ENCODE measurements at places on chromosomes 3 and 15.

- DNase-seq, result no peak
Measured at GRCh38 chr3:175346573-175347356, 487.6 kb downstream of the NAALADL2 start.

GRCh38 chr15:80217327-80217900 lies 34.6 kb downstream of the CTXND1 start:
- DNase-seq, result no peak

GRCh38 chr3:11434563-11435096 lies 162.4 kb downstream of the ATG7 start:
- no peak for DNase-seq

DNA sequence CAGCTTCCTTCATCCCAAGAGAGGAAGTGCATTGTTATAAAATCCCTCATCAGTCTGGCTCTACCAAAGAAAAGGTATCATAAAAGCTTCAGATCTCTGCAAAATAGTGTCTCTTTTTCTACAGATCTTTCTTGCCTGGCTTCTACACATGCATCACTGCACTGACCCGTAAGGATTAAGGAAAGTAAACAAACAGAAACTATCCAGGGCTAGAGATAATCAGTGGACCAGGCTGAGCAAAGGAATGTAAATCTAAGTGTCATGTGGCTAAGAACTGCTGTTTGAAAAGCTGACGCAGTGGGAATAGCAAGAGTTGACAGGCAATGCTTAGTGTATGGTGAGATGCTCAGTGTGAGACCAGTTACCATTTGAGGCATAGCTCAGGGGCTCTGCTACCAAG lies 339.7 kb downstream of the IL5RA start:
- no peak for DNase-seq

- no peak for DNase-seq
Measured at GRCh38 chr3:150697646-150698045, 6.1 kb downstream of the ERICH6 start.

GRCh38 chr3:52429031-52429430 lies 15.9 kb downstream of the SEMA3G start:
- no peak for DNase-seq

DNA sequence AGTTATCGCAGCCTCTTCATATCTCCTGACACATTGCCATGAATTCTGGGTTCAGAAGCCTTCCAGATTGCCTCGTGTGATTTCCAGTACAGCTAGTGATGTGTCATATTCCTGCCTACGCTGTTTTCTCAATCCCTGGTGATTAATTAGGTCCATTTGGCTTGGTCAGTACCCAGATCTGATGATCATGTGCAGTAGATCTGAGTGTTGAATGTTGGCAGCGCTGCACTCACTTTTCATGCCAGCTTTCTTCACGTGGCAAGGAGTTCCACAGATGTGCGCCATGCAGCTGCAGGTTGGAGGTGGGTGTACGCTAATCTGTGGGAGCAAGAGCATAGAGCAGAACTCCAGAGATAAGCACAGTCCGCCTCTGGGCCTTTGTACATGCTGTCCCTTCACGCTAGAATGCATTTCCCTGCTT lies 86.9 kb upstream of the COL6A5 start:
- no peak for DNase-seq

DNA sequence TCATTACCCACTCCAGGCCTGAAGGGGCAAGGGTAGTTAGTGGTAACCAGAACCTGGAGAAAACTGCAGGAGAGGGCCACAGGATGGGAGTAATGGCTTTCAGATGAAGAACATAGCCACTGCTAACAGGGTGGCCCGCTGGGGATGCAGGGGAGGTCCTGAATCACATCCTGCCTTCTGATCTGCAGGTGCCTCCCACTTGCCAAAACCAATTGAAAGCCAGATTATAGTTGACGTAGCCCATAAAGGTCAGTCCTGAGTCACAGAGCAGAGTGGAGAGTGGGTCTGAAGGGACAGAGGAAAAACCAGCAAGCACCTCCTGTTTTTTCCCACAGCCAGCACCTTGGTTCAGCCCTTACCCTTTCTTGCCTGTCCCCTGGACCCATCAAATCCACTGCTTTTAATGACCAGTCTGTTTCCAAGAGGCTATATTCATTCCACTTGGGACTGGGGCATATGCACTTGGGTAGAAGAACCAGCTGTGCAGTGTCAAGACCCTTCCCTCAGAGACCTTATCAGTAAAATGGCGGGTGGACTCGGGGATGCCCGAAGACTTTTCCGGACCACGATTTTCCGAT lies 646 bp upstream of the SLC35G2 start:
- DNase-seq, result peak; percentile 65

GRCh38 chr3:126058666-126059065 lies 25.3 kb downstream of the SLC41A3 start:
- DNase-seq, result no peak

DNA sequence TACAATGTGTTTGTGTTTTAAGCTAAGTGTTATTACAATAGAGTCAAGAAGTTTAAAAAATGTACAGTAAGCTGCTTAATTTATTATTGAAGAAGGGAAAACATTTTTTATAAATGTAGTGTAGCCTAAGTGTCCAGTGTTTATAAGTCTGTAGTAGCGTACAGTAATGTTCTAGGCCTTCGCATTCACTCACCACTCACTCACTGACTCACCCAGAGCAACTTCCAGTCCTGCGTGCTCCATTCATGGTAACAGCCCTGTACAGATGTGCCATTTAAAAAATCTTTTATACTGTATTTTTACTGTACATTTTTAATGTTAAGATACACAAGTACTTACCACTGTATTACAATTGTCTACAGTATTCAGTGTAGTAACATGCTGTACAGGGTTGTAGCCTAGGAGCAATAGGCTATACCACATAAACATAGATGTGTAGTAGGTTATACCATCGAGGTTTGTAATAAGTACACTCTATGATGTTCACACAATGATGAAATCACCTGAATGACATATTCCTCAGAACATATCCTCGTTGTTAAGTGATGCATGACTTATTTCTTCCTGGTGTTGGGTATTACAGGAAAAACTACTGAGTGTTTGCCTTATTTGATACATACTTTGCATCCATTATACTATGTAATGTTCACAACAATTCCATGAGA lies 156.6 kb upstream of the NUDT16 start:
- no peak for DNase-seq

GRCh38 chr3:86788371-86788770 lies 202.6 kb downstream of the VGLL3 start:
- DNase-seq, result no peak

- DNase-seq, result no peak
Measured at GRCh38 chr3:100067589-100067988, 46.7 kb downstream of the FILIP1L start.

DNA sequence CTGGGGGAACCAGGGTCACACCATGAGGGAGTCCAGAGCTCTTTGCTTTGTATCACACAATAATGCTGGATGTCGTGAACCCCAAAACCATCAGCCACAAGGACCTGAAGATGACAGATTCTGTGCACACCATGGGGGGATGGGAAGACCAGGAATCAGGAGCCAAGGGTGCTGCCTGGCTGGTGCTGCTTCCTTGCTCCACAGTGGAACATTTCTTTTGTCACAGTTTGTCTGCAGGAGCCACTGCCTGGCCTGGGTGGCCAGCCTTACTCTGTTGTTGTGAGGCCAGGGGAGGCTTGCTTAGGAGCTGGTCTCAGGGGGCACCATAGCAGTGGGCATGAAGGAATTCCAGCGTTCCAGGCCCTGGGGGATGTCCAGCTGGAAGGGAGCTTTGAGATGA lies 6.5 kb upstream of the TGM5 start:
- DNase-seq, result no peak

DNA sequence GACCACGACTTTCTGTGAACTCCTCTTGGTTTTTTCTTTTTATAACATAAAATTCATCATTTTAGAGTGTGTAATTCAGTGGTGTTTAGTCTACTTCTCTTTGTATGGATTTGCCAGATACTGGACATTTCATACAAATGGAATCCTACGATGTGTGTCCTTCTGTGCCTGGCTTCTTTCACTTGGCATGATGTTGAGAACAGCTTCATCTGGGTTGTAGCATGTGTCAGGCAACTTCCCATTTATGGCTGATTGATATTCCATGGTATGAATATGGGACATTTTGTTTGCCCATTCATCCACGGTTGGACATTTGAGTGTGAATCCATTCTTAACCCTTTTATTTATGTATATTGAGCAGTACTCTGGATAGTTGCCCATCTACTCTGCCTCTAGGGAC lies 82.7 kb upstream of the KLF13 start:
- no peak for DNase-seq

GRCh38 chr3:42192334-42193200 lies 73.4 kb downstream of the CCK start:
- no peak for DNase-seq

GRCh38 chr15:41231422-41232226 lies 556 bp downstream of the CHP1 start:
- DNase-seq, result no peak

Measured in stimulated activated CD4-positive, alpha-beta T cell treated with anti-CD3 and anti-CD28 coated beads, Interleukin-15, amount 100 ng/mL, for 24 hours (primary cell).